ENCODE measurements at places on chromosomes 1 and 21.

DNA sequence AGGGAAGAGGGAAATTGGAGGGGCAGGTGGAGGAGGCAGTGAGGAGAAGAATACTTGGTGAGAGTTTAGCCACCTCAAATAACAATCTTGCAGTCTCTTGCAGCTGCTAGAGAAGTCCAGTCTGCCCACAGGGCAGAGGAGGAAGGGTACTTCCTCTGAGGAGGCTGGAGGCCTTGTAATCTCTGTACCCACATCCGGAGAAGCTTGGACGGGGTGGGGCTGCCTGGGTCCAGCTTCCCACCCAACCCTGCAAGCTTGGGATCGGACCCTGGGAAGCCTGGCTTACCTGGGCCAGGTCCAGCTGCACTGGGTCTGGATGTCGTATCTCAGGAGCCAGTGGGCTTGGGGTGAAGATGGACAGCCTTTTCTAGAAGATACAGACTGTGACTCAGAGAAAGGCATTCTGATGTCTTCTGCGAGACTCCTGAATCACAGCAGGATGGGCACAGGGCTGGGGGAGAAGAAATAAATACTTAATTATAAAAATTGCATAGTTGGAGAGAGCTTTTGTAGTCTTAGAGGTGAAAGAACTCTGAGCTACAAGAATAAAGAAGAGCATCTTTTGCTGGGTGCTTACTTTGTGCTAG, 111.8 kb upstream of the JUN start:
- DNase-seq, result no peak

DNA sequence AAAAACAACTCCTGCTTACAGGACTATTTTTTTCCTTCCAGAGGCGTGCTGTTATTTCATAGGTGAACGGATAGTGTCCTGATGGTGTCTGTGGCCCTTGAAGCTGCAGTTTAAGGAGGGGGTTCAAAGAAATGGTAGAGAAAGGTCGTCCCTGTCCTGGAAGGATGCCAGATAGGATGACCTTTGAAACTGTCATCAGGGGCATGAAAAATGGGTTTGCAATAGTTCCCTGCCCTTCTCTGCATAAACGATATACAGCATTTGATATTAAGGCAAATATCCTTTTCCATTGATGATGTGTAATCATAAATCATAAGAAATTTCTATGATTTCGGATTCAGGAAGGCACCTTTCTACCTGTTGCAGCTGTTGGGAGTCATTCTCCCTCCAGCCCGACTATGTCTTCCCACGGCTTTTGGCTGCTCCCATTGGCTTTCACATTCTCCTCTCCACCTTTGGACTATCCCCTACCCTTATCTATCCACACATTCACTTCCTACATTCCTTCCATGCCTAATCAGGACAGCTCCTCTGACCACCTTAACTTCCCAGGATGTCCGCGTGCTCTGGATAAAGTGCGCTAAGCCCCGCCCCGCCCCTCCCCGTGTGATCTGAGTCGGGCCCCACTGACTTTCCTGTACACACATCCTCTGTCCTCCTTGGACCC, 209.8 kb downstream of the DISC1 start:
- DNase-seq, result no peak

- DNase-seq, result no peak
These were observed 69.3 kb downstream of the NR5A2 start for GRCh38 chr1:200096774-200097173.

DNA sequence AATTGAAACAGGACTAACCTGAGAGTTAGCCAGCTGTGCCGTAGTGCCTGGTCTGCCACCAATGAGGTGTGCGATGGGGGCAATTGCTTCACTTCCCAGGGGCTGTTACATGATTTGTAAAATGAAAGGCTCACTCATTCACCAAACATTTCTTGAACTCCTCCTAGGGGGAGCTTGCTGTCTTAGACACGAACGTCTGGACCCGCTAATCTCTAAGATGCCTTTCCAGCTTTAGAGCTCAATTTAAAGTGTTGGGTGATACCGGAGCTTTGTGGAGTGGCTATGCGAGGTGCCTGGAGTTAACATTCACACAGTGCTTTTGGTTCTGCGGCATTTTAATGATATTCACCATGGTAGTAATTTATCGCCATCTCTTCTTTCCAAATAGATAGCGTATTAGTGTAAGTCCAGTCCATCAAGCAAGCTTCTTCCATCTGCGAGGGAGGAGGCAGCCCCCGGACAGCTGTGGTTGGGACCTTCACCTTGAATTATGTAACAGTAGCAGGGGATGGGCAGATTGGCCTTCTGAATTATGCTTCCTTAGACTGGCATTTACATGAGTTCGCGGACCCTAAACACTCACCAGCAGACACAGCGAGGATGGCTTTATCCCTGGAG, 179.9 kb downstream of the ADSS2 start:
- no peak for DNase-seq

GRCh38 chr1:13679651-13680050, 20.3 kb upstream of the PRDM2 start:
- no peak for DNase-seq

Measured in stimulated activated CD8-positive, alpha-beta memory T cell treated with anti-CD3 and anti-CD28 coated beads, Interleukin-7, amount 100 ng/mL, for 4 hours (primary cell).